Uterine smooth muscle cell (primary cell): ENCODE measurements at places on chromosomes 7 and 10. TPM values are rescaled to one million over a fixed set of nuclear protein-coding genes. Genes with fewer than 3 reads are reported as not detected.

The UFSP1 gene
- total RNA-seq, result 7.2 and 9.9 TPM in 2 replicates

The MYH16 gene
- 0.12 and 0.33 TPM in 2 replicates for total RNA-seq

The TMEM273 gene
- not detected in 2 replicates for total RNA-seq

The MYL7 gene
- total RNA-seq, result not detected in 2 replicates

The H2BK1 gene
- total RNA-seq, result not detected in 2 replicates

The TMEM229A gene
- not detected in 2 replicates for total RNA-seq
